ENCODE measurements at places on chromosomes 11 and 22. TPM values are rescaled to one million over a fixed set of nuclear protein-coding genes. Genes with fewer than 3 reads are reported as not detected.

IGSF9B gene
- not detected for total RNA-seq

P2RX6 gene
- total RNA-seq: not detected

ANO9 gene
- 0.32 TPM for total RNA-seq

OVCH2 gene
- not detected for total RNA-seq

MPPED1 gene
- total RNA-seq: not detected
